ENCODE measurements at places on chromosomes 4 and X. TPM values are rescaled to one million over a fixed set of nuclear protein-coding genes. Genes with fewer than 3 reads are reported as not detected.

DNA sequence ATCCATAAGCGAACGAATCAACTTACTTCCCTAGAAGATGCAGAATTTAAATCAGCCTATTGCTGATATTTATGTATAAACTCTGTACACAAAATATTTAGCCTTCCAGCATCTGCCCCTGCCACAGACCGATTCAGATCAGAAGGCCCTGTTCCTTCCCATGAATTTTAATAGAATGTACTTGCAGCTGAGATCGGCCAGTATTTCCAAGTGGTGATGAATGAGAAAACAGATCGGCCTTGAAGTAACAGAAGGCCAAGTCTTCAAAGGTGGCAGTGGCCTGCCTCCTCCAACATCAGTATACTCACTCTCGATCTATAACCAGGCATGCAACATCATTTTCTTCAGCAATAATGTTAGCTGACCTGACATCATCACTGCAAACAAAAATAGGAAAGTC lies 66.4 kb downstream of the PRKG2 start:
- no peak for DNase-seq

- DNase-seq, result no peak
Measured at GRCh38 chr4:86203176-86203575, 156.7 kb downstream of the MAPK10 start.

DNA sequence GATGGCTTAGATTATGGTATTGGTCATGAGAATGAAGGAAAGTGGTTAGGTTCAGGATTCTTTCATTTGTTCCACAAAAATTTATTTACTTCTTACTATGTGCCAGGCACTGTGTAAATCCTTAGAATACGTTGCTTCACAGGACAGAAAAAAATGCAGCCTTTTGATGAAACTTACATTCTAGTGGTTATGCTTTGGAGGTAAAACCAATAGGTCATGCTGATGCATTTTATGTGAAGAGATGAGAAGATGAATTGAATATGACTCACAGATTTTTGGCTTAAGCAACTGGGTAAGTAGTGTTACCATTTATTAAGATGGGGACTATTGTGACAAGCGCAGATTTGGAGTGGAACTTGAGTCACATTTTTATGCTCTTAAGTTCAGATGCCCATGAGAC lies 165.3 kb downstream of the GLRA2 start:
- no peak for DNase-seq

GRCh38 chrX:97389761-97390192 lies 506.1 kb downstream of the RPA4 start:
- no peak for DNase-seq

DNA sequence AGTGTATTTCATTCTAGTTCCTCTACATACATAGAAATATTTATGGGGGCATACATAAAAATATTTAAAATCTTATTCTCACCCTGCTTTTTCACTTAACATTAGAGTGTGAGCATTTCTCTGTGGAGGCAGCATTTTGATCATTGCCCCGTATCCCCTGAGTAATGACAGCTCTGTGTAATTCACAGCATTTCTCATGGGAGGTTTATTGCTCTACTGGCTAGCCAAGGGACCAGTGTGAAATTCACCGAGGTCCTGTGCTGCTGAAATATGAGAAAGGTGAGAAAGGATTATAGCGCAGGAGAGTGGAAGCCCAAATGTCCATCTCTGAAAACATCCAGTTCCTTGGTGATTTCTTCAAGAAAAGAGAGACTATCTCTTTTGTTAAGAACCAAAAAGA lies 22.9 kb downstream of the PDGFC start:
- DNase-seq, result no peak

DNA sequence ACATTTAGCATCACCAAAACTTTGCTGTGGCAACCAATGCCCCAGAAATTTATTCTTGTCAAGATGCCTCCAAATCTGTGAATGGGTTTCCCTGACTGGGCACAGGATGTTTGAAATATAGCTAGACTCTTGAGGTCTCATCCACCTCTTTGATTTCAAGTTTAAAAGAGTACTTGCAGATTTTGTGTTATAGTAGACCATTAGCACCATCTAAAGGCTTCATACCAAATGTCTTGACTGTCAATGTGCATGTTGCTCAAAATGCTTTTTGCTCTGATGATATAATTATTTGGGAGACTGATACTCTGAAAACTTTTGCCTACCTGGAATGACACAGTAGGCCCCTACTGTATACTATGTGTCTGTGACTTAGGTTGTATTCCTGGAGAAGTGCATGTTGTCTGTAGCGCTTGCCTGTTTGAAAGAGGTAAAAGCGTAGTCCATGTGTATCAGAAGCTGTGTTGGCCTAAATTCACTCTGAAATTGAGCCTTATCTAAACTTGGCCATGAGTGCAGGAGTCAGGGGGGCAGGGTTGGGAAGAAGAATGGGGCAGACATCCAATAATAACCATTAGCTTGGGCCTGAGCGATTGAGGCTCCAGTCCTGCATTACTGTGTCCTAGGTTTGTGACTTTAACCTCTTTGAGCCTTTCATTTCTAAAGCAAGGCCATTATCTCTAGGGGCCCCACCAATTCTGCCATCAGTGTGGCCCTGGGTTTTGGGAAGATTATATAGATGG lies 33.8 kb downstream of the NDP start:
- no peak for DNase-seq

DNA sequence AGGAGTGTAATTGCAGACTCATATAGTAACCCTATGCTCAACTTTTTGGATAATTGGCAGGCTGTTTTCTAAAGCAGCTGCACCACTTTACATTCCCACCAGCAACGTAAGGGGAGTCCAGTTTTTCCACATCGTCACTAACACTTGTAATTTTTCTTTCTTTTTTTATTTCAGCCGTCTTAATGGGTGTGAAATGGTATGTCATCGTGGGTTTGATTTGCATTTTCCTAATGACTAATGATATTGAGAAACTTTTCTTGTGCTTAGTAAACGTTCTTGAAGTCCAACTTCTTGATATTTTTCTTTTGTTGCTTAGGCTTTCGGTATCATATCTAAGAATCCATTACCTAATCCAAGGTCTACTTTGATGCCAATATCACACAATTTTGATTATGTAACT lies 95.3 kb upstream of the IL1RAPL1 start:
- DNase-seq, result no peak

IBSP gene
- total RNA-seq, result not detected

TLR1 gene
- 6.9 TPM for total RNA-seq

DDX60 gene
- total RNA-seq, result 6.8 TPM

DSPP gene
- not detected for total RNA-seq

PPP2R2C gene
- 5.2 TPM for total RNA-seq

GAGE12E gene
- not detected for total RNA-seq
